CD8-positive, alpha-beta memory T cell (primary cell): ENCODE measurements at places on chromosomes 16 and 17. TPM values are rescaled to one million over a fixed set of nuclear protein-coding genes. Genes with fewer than 3 reads are reported as not detected.

DNA sequence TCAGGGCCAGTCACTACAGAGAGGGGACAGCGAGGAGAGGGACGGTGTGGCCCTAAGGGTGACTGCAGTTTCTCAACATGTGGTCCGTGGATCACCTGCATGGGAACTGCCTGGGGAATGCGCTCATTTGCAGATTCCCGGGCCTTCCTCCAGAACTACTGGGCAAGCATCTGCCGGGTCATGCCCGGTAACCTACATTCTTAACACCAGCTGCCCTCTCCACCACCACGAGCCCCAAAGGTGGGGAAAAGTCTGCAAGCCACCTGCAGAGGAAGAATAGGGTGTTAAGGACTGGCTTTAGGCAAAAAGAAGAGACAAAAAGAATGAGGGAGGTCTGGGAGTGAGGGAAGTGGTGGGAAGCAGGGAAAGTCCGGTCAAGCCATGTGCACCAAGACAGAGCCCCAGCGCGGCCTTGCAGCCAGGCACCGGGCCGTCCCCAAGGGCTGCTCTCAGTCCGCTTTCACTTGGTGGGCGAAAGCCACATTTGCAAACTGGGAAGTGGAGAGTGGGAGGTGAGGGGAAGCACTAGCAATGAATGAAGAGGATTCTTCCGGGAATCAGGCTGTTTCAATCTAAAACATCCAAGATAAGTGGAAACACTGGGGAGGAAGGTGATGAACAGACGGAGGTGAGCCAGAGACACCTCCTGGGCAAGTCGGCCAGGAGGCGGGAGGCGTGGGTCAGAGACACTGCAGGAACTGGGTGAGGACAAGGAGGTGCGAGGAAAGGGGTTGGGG is 70.3 kb downstream of the N4BP1 start:
- no peak overlapping the region for H3K27ac ChIP-seq
- DNase-seq = no peak
- no peak overlapping the region for H3K4me3 ChIP-seq

GRCh38 chr16:23504453-23505179 is 5.7 kb downstream of the GGA2 start:
- H3K27me3 ChIP-seq = no peaks in the 10 kb centered on the region
- H3K27ac ChIP-seq = peak overlapping the region; percentile 64
- DNase-seq = peak; percentile 70
- H3K4me3 ChIP-seq = peak overlapping the region; percentile 27
- H3K4me1 ChIP-seq = peaks cover 56% of the 10 kb centered on the region
- H3K36me3 ChIP-seq = no peaks in the 10 kb centered on the region

DNA sequence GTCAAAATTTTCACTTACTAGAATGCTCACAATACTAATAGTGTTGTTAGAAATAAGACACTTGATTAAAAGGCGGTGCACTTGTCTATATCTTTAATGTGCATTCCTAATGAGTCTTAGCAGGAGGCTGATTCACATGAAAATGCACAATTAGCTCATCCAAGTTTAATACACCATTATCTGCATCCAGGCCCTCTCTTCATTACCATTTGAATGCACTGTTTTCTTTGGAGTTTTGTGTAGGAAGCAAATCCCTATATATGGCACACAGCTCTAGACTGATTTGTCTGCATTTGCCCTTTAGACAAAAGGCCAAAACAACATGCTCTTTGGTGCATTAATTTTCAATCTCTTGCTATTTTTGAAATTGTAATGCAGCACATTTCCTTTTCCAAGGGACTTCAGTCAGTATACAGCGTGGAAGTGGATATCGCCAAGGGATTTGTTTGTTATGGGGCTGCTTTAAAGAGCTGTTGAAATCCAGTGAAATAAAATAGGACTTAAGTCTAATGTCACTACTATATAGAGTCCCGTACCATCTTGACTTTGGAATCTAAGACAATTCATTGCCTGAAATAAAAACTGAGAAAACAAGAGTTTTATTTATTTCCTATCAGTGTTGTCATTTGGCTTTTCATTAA is 257.6 kb upstream of the CPHXL start:
- H3K27ac ChIP-seq = no peak overlapping the region
- H3K36me3 ChIP-seq = no peaks in the 10 kb centered on the region
- H3K27me3 ChIP-seq = no peaks in the 10 kb centered on the region
- no peak overlapping the region for H3K4me3 ChIP-seq

DNA sequence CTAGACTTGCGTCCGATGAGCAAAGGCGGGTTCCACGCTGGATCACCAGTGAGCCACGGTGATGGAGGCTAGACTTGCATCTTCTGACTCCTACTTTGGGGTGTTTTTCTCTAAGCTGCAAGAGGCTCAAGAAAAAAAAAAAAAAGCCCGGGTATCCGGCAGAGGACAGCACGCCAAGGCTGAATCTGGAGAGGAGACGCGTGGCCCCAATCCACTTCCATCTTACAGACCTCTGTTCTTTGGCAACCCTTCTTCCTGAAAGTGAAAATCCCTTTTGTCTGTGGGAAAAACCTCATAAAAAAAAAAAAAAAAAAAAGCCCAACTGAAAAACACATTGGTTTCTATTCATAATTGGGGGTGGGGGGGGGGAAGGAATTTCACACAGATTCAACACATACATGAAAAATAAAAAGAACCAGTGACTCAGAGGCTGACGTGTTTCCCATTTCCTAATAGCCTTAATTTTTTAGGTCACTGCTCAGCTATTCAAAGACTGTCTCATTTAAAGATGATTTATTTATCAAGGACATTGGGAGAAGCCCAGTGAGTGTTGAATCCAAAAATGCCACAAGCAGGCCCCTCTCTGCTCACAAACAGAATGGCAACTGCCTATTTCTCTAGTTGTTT is 258.3 kb downstream of the FOXL1 start:
- H3K4me1 ChIP-seq = no peaks in the 10 kb centered on the region
- no peak overlapping the region for H3K4me3 ChIP-seq
- H3K27me3 ChIP-seq = no peaks in the 10 kb centered on the region
- H3K36me3 ChIP-seq = no peaks in the 10 kb centered on the region
- no peak overlapping the region for H3K27ac ChIP-seq
- DNase-seq = no peak

GRCh38 chr17:42750739-42751344 is 6.0 kb upstream of the EZH1 start:
- H3K36me3 ChIP-seq = no peaks in the 10 kb centered on the region
- H3K27me3 ChIP-seq = peaks cover 8% of the 10 kb centered on the region
- no peak overlapping the region for H3K27ac ChIP-seq
- DNase-seq = no peak
- no peak overlapping the region for H3K4me3 ChIP-seq

DNA sequence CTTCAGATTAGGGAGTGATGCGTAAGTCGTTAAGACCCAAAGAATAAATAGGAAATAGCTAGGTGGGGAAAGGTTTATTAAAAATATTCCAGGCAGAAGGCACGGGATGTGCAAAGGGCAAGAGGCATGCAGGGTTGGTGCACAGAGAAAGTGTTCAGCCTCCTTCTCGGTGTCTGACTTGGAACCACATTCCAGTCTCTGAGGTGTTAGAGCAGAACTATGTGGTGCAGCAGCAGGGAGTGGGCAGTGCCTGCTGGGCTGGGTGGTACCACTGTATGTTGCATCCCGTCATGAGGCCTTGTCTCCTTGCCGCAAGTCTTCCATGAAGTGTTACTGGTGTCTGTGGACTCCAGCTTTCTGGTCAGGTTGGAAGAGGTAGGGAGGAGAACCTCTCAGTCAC is 11.1 kb downstream of the NKD1 start:
- no peak for DNase-seq
- no peaks in the 10 kb centered on the region for H3K27me3 ChIP-seq
- no peak overlapping the region for H3K27ac ChIP-seq
- H3K4me3 ChIP-seq = no peak overlapping the region

- no peaks in the 10 kb centered on the region for H3K27me3 ChIP-seq
- no peak overlapping the region for H3K4me3 ChIP-seq
- no peak overlapping the region for H3K27ac ChIP-seq
- peaks cover 79% of the 10 kb centered on the region for H3K4me1 ChIP-seq
- peaks cover 3% of the 10 kb centered on the region for H3K36me3 ChIP-seq
Measured at GRCh38 chr16:28182801-28183200, 29.0 kb downstream of the XPO6 start.

DNA sequence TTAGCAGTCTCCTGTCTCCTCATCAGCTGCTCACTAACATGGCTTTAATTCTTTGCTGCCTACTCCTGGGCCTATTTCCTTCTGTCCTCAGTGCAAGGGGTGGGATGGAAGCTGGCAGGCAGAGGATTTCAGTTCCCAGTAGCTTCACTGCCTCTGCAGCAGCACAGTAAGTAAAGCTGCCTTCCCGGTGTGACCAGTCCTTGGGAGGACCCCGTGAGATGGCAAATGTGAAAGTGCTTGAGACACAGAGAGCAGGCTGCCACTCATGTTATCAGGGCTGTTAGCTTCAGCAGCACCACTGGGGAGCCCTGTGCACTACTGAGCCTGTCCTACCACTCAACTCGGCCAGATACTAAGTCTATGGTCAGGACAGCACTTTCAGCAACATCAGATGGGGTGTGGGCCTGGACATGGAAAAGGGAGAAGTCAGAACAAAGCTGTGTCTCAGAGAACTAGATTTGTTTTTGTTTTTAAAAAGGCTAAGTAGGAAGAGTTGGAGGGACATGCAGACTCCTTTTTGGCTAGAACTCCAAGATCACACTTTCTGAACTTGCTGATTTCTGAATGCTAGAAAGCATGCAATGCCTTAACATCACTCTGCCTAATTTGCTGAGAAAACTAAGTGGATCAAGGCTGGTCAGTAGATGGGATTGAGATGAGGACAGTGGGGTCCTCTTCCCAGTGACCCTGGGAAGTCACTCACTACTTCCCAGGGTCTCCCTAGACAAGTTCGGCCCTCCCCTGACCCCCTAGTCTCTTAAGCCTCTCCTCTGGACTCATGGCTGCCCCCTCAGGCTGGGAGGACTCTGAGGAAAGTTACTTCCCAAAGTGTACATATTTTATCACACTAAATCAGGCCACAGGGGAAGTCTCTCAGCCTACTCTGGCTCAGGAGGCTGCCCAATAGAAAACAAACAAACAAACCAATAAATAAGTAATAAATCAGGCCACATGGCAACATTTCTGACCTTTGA is 1.1 kb downstream of the ACSF2 start:
- no peak for DNase-seq
- H3K27ac ChIP-seq = peak overlapping the region; percentile 60
- peak overlapping the region; percentile 58 for H3K4me3 ChIP-seq
- no peaks in the 10 kb centered on the region for H3K27me3 ChIP-seq
- H3K36me3 ChIP-seq = no peaks in the 10 kb centered on the region

DNA sequence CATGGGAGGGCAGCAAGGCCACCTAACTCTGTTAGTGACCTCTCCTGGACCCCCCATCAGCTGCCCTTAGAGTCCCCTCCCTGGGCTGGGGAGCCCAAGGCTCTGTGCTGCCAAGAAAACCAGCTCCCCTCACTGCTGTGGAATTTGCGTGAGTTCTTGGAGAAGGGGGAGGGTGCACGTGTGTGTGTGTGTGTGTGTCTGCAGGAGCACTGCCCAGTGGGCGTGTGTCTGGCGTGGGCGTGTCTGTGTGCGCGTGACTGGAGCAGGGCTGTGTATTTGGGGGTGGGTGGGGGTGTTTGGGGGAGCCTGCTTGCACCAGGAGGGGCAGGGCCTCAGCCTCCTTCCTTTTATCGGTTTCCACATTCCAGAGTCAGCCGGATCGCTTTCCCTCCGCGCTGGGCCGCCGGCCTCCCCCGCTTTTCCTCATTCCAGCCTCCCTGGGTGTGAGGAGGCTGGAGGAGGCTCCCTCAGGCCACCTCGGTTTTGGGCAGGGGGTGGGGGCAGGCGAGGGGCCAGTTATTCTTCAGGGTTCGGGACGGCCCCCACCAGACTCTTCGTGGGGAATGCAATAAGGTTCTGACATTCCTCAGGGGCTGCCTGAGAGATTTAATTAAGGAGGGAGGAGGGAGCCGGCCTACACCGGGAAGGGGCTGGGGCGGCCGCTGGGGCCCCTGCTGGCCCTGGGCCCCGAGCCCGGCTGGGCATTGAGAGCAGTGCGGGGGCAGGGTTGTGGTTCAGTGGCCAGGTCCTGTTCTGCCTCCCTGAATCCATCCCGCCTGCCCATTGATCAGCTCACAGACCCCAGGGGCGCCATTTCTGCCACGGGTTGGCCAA is 2.5 kb downstream of the VASN start:
- H3K27ac ChIP-seq = no peak overlapping the region
- H3K27me3 ChIP-seq = no peaks in the 10 kb centered on the region
- no peak for DNase-seq
- H3K4me1 ChIP-seq = peaks cover 18% of the 10 kb centered on the region
- no peak overlapping the region for H3K4me3 ChIP-seq

DNA sequence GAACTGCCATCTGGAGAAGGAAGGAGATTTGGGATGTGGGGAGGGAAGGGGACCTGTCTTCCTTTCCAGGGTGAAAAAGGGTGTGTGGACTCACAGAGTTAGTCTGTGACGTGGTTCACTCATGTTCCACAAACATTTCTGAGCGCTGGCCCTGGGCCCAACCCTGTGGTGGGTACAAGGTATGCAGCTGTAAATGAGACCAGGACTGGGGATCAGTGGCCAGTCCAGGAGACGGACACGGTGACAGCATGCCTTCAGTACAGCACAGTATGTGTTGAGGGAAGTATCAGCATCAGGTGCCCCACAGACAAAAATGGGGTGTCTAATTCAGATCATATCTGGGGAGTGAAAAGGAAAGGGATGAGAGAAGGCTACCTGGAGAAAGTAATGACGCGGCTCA is 5.5 kb upstream of the EPX start:
- no peak overlapping the region for H3K27ac ChIP-seq
- no peaks in the 10 kb centered on the region for H3K27me3 ChIP-seq
- no peak for DNase-seq
- no peaks in the 10 kb centered on the region for H3K36me3 ChIP-seq

DNA sequence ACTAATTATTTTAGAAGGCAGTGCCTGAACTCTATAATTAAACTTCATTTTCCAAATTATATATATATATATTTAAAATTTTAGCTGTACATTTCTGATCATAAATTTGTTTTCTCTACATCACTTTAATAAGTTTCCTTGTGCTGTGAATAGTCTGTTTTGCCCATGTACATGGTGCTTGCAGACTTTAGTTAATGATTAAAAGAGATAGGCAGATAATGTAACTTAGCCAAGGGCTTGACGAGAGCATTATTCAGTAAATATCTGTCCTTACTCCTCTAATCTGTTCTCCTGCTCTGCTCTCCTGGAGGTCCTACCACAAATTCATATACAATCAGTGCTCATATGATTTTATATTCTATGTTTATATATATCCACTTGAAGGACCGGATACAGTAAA is 595.2 kb upstream of the KIF2B start:
- no peak overlapping the region for H3K4me3 ChIP-seq
- no peaks in the 10 kb centered on the region for H3K4me1 ChIP-seq
- no peak overlapping the region for H3K27ac ChIP-seq
- DNase-seq = no peak

The CCL17 gene
- not detected for polyA plus RNA-seq

The PRCD gene
- polyA plus RNA-seq = 1.2 TPM

The HBA2 gene
- polyA plus RNA-seq = 5.8 TPM

The LITAFD gene
- polyA plus RNA-seq = not detected

The CDC6 gene
- polyA plus RNA-seq = 0.49 TPM

The CHRNB1 gene
- polyA plus RNA-seq = 24.7 TPM

The KRT24 gene
- not detected for polyA plus RNA-seq

The C1QTNF8 gene
- not detected for polyA plus RNA-seq
